IMR-90 (cell line): ENCODE measurements at places on chromosomes 1 and 21. TPM values are rescaled to one million over a fixed set of nuclear protein-coding genes. Genes with fewer than 3 reads are reported as not detected.

The NIBAN1 gene
- 10.0 and 10.3 TPM in 2 replicates for total RNA-seq

The HP1BP3 gene
- 88.4 and 111 TPM in 2 replicates for total RNA-seq

The ACTL8 gene
- under 0.01 and 0.28 TPM in 2 replicates for total RNA-seq

The HES5 gene
- total RNA-seq = not detected in 2 replicates

The KLF17 gene
- 0.28 and 0.36 TPM in 2 replicates for total RNA-seq

The LCE2C gene
- not detected in 2 replicates for total RNA-seq
